ENCODE measurements at places on chromosomes 16 and 17.

- DNase-seq = no peak
Measured at GRCh38 chr16:86566601-86566965, at the start of gene FOXC2. FOXC2 (plus strand) TSS chr16:86566829; CDS start chr16:86567336, 507 bp downstream.

DNA sequence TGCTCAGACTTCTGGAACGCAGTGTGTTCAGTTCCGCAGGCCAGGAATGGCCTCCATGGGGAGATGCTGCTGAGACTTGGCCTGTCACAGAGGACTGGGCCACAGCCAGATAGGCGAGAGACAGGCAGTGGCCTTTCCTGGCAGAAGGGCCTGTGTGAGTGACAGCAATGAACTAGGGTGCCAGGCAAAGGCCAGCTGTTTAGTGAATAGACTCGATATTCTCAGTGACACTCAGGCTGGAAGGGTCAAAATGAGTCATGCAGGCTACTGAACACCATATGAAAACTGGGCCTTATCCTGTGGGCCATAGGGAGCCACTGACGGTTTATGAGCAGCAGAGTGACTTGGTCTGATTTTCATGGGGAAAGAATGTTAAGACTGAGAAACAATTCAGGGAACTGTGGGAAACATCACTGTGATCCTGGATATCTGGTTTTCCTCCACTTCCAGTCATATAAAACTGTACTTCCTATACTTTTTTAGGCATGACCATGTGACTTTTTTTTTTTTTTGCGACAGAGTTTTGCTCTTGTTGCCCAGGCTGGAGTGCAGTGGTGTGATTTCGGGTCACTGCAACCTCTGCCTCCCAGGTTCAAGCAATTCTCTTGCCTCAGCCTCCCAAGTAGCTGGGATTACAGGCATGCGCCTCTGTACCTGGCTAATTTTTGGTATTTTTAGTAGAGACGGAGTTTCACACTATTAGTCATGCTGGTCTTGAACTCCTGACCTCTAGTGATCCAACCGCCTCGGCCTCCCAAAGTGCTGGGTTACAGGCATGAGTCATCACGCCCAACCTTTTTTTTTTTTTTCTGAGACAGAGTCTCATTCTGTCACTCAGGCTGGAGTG, 5.2 kb upstream of the NUBP1 start:
- no peak for DNase-seq

DNA sequence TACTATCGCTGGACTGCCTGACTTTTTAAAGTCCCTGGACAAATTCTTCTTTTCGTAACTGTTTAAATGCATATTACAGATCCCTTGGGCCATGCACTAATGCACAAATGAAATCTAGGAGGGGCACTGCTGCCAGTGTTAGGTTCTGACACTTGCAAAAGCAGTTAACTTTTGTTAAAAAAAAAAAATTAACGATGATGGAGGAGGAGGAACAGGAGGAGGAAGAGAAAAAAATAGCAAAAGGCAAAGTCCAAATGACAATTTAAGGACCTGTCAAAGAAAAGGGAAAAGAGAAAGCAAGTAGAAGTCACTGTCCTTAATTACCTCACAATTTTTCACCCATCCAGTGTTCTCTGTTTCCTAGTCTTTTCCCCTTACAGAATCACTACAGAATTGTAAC, 97.8 kb upstream of the CORO6 start:
- no peak for DNase-seq

GRCh38 chr17:36188891-36189306, 7.7 kb downstream of the CCL3L1 start:
- no peak for DNase-seq

DNA sequence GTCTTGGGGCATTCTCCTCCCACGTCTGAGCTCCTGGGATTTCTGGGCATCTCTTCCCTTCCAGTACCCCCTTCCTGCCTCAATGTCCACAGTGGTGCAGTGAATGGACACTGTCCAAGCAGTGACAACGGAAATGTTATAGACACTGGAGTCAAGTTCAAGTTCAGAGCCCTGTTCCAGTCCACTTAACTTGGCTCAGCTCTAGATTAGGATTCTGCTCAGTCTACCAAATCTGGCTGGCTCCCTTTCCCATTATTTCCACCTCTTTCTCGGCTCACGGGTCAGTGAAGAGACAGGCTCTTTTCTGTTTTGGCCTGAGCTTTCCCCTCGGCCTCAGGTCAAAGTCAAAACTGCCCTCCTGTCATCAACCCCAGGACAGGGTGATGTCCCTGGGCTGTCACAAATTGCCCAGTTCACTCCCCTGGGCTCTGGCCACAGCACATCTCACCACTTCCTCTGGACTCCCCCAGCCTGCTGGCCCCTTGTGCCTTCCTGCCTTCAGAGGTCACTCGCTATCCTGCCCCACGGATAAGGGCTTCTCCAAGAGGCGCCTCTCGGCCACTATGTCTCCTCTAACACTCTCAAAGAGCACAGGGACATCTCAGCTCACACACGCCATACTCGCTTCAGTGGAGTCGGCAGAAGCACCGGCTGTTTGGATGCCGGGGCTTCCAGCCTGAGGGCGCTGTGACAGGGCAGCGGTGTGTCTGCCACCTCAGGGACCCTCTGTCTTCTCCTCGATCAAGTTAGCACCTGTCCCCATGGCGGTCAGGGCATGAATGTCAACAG, 17.7 kb upstream of the MRPL38 start:
- no peak for DNase-seq

GRCh38 chr16:67613808-67614207, 31.1 kb upstream of the CARMIL2 start:
- DNase-seq = no peak

DNA sequence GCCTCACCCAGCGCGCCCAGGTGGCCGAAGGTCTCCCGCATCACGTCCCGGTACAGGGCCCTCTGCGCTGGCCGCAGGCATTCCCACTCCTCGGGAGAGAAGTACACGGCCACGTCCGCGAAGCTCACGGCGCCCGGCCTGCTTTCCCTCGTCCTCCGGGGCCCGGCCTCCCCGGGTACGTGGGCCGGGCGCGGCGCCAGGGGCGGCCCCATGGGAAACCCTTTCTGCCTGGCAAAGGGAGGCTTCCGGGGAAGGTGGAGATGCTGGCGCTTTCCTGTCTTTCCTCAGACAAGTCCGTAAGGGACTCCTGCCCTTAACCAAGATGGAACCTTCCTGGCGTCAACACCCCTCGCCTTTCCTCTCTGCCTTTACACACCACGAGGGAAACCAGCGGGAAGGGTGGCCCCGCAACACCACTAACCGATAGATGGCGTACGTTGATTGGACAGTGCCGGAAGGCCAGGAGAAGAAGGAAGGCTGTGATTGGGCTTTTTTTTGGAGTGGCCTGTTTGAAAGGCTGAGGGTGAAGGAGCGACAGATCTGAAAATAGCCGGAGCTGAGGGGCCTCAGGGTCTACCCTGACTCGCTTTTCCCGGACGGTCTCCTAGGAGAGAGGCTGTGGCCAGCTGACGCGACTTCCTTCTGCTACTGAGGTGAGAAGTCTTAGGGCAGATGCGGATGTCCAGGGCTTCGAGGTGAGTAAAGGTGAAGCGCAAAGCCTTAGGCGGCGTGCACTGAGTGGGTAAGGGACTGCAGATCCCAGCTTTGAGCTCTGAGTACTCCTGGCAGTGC, at the start of gene ZNF785:
ZNF785 (minus strand) TSS at position 298 of the 792 bp plus-strand sequence; CDS start at position 212, 86 bp downstream.
- DNase-seq = peak; percentile 100

GRCh38 chr17:64327201-64327930, 63.3 kb downstream of the PECAM1 start:
- no peak for DNase-seq

GRCh38 chr16:81782236-81782635, 3.1 kb downstream of the PLCG2 start:
- DNase-seq = no peak

- DNase-seq = no peak
Measured at GRCh38 chr16:86914876-86915717, 336.7 kb downstream of the FOXL1 start.

DNA sequence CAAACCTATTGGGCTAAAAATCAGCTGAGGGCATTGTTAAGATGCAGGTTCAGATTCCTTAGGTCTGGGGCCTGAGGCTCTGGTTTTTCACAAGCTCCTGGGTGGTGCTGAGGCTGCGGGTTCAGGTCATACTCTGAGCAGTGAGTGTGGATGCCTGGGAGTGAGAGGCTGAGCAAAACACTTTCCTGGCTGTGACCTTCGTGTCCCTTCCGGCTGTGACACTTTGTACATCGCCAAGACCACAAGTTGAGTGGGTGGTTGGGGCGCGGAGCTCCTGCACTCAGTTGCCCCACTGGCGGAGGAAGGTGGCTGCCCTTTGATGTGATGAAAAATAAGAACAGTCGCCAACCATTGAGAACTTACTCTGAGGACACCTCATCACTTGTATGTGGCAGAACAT, 24.8 kb downstream of the CCR7 start:
- DNase-seq = no peak

GRCh38 chr17:51056813-51057510, 63.7 kb downstream of the SPAG9 start:
- peak; percentile 64 for DNase-seq

GRCh38 chr17:4304417-4305027, 40.7 kb upstream of the ANKFY1 start:
- no peak for DNase-seq

- no peak for DNase-seq
Measured at GRCh38 chr16:22765479-22765878, 48.5 kb upstream of the HS3ST2 start.

- DNase-seq = no peak
Measured at GRCh38 chr17:78126895-78127238, 1.7 kb downstream of the TMC6 start.

GRCh38 chr16:60419859-60420258, 1616.4 kb downstream of the CDH8 start:
- DNase-seq = no peak

- no peak for DNase-seq
Measured at GRCh38 chr17:82053556-82054263, 2.0 kb downstream of the GPS1 start.

GRCh38 chr17:45092911-45093430, 31.9 kb downstream of the NMT1 start:
- DNase-seq = no peak

DNA sequence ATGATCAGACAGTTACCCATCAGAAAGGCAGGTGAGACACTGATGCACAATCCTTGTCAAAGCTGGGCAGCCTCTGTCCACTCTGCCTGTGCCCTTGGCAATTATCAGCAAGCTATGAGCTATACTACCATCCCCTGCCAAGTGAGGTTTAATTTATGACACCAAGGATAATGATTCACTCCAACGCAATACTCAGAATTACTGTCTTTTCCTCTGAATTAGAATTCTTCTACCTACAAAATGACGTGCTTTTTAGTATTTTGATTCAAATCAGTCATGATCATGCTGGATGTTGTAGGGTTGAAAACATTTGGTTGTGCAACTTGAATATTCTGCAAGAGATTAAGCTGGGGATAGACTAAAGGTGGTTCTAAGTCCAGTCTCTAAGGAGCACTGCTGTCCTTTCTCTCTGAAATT, 116.8 kb upstream of the SOX9 start:
- DNase-seq = no peak

GRCh38 chr16:64153718-64154117, 968.1 kb downstream of the CDH11 start:
- DNase-seq = no peak

- no peak for DNase-seq
Measured at GRCh38 chr16:68668266-68668665, 23.2 kb downstream of the CDH3 start.

DNA sequence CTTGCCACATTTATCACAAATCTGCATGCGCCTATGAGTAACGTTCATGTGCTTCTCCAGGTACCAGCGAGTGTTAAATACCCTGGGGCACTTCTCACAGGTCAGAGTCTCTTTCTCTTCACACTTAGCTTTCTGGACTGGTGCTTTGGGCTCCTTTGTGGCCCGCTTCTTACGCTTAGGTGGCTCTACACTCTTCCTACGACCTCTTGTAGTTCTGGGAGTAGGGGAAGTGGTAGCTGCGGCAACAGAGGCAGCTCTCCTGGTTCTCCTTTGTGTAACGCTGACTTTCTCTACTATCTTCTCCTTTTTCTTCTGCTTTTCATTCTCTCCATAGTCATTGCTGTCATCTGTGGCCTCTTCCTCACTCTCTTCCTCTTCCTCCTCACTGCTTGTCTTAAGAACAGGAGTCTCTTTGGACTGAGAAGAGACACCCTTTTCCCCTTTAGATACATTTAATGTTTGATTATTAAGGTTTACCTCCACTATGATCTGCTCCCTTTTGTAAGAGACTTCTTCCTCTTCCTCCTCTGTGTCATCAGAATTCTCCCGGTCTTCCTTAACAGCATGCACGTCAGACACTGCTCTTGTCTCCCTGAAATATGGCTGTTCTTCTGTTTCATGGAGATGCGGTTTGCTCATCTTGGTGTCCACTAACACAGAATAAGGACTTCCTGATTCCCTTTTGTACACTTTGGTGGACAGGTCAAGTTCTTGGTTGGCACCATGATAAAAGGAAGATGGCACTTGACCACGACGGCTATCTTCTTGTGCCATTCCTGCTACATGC, 45.0 kb downstream of the ZNF652 start:
- DNase-seq = no peak

GRCh38 chr16:47734081-47734857, 273.1 kb downstream of the PHKB start:
- DNase-seq = peak; percentile 96

GRCh38 chr17:31787857-31788570, 71.0 kb downstream of the COPRS start:
- DNase-seq = no peak

DNA sequence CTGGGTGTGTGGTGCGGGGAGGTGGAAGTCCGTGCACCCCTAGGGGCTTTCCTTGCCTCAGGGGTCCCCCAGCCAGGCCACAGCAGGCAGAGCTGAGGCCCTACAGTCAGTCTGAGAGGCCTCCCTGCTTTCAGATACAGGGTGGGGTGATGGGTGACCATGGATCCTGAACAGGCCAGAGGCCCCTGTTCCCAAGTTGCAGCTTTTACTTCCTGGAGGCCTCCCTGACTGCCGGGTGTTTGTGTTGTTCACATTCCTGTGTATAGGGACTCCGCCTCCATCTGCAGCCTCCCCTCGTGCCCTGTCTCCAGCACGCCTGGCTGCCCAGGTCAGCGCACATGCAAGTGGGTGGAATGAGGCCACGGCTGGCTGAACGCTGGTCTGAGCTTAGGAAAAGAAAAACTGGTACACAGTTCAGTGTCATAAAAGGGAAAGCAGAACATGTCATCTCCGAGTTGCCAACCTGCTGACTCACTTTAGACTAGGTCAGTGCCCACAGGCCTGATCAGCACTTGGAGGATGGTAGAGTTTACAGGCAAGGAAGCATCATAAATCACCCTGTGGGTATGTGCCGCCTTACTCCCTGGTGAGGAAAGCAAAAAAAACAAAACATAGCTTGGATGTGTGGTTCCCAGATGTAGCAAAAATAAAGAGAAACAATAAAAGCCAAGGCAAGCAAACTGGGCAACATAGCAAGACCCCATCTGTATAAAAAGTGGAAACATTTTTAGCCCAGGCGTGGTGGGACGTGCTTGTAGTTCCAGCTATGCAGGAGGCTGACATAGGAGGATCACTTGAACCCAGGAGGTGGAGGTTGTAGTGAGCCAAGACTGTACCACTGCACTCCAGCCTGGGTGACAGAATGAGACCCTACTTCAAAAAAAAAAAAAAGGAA, 6.2 kb upstream of the SLC7A6 start:
- DNase-seq = no peak

GRCh38 chr17:1755827-1756262, 6.0 kb upstream of the SERPINF1 start:
- no peak for DNase-seq

Data from NCI-H524 (cell line).